RWPE1 (cell line): ENCODE measurements at places on chromosomes 4 and X.

GRCh38 chr4:23962462-23962861 lies 72.6 kb upstream of the PPARGC1A start:
- DNase-seq: no peak

DNA sequence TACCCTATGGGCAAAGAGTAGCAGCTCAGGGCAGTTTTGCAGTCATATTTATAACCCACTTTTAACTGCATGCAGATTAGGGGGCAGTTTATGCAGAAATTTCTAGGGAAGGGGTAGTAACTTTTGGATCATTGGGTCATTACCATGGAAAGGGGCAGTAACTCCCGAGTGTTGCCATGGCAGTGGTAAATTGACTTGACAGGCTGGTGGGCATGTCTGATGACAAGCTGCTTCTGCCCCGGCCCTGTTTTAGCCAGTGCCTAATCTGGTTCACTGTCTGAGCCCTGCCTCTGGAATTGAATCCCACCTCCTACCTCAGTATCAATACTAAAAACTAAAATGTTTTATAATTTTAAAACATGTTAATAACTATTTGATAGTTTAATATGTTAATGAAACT lies 362.1 kb upstream of the ATOH1 start:
- DNase-seq: no peak

- DNase-seq: no peak
Observed at GRCh38 chr4:106986486-106986885, 49.6 kb downstream of the DKK2 start.

DNA sequence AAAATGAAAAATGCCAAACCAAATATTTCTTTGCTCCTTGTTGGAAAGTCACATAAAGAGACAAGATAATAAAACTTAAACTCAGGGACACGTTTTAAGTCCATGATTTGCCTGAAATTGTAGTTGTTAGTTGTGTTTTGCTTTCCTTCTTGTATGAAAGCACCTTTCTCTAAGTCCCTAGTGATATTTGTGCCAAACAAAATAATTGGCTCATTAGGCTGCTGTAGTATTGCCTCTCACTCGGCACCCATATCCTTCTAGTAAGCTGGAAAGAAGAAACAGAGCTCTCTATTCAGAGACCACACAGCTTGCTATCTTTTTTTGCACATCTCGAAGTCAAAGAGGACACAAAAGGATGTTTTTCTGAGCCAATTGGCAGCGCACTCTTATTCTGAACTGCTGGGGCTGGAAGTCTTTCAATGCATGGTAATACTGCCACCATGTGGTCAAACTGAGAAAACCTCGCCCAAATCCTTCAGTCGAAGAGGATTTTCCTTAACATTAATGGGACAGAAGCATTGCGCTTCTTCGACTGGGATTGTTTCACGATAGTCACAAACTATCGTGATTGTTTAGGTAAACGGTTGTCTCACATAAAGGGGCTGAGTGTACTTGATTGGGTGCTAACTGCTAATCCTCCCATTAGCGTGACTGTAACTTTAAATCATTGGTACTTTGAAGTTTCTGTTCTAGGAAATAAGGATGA lies 571.9 kb upstream of the LCORL start:
- peak; percentile 57 for DNase-seq

DNA sequence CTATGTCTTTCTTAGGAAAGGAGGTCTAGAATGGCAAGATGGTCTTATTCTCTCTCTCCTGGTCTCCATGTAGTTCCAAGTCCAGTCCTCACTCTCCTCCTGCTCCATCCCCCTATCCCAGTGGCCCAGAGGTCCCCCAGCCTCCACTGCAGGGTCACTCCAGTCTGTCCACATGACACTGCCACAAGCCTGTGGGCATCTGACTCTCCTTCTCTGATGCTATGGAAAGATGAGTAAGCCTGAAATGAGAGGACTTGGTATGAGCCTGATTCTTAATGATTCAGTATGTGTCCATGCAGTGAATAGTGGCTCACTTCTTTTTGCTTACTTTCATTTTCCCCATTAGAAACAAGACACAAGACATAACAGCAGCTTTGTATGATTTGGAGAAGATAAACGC lies 516.8 kb upstream of the ADGRL3 start:
- DNase-seq: peak; percentile 2

DNA sequence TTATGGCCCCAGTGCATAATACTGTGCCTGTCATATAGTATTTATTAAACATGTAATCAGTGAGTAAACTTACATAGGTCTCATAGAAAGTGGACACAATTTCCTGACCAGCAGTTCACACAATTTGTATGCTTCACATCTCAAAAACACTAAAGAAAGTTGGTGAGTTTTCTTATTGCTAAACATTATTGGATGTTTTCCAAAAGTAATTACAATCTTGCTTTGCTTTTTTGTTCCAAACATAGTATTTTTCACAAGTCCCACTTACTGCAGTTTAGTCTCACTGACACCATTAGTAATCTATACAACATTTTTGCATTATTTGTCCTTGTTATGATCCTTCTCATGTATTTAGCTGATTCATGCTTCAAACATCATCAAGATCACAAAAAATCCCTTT lies 132.5 kb downstream of the TBCK start:
- DNase-seq: no peak

DNA sequence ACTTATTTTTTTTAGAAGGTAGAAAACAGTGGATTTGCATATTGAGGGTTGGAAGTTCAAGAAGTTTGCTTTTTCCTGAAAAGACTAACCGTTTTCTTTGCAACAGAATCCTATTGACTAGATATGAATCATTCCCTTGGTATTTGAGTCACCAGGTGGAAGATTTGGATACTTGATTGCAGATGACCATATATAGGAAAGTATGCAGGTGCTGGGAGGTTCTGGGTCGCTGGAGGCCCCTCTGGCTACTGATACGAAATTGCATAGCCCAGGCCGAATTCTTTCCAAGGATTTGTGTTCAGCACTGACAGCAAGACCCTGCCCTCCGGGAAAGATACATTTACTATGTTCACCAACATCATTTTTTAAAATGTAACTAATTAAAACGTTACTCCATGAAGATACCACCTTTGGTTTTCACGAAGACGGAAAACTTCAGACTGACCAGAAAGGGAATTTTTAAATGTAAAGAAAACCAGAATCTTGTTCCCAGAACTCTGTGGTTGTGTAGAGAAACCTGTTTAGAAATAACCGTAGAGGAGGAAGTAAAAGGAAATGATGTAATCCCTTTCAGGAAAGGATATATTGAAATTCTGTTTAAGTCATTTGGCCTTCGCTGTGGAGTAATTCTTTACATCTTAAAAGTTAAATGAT lies 946 bp downstream of the ANXA3 start:
- DNase-seq: peak; percentile 88

DNA sequence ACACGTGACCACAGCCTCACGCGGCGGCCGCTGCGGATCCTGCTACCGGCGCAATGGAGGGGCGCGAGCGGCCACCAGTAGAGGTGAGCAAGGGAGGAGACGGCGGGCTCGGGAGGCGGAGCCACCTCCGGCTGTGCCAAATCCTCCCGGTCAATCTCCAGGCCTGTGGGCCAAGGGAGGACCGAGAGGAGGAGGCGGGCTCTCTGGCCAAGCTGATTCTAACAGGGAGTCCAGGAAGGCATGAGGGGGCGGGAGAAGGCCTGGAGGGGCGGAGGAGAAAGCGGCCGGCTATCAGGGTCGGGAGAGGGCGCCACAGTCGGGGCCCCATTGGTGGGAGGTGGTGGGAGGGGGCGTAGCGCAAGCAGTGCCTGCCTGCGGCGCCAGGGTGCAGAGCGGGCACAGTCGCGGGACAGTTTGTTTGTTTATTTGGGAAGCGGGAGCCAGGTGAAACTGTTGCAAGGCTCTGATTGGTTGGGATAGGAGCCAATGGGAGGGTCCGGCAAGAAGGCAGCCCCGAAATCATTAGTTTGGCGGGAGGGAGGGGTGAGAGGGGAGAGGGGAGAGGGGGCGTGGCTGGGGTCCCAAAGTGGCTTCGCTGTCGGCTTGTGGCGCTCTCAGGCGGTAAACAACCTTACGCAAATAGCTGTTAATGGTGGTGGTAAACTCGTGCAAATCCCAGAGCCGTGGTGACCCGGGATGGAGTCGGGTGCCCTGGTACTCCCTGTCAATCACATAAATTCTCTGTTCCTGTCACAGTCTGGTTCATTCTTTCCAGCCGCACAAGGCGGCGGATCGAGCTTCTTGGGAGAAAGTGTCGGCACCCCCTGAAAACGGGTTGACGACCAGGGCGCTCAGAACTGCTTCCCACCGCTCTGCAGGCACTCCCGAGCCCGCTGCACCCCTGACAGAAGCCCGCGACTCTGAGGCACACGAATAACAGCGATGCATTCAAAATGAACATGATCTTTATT lies at the start of gene IRS4:
Gene IRS4, minus strand, starts transcription at position 55 of the 971 bp plus-strand sequence.
- DNase-seq: no peak

- DNase-seq: no peak
Observed at GRCh38 chr4:47741200-47741599, 96.7 kb downstream of the CORIN start.

GRCh38 chr4:20026456-20026855 lies 225.2 kb upstream of the SLIT2 start:
- DNase-seq: no peak

DNA sequence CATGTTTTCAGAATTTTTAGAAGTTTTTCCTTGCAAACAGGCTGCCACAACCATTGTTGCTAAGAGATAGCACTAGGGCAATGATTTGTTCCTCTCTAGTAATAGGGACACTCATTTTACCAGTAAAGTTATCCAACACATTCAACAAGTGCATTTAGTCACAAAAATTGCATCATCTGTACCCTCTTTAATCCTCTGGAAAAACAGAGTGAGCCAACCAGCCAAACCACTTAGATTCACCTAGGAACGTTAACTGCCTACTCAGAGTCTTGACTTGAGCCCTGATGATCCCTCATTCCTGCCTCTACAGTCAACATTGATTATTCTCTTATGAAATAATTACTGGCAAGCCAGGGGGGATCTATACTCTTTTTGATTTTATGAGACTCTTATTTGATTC lies 17.0 kb upstream of the ADGRA3 start:
- no peak for DNase-seq

GRCh38 chr4:157838366-157838765 lies 334.5 kb downstream of the GASK1B start:
- no peak for DNase-seq

DNA sequence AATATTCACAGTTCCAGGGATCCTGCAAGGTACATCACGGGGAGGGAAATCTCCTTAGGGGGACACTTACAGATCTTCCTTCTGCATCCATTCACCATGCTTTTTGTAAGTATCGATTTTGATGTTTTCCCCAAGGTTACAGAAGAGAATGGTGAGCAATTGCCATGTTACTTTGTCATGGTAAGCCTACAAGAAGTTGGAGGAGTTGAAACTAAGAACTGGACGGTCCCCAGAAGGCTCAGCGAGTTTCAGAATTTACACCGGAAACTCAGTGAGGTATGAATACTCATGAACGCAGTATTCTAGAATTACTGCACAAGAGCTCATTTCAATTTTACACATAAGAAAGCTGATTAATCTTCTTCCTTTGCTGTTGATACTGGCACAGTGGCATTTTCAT lies 53.9 kb downstream of the LRP2BP start:
- DNase-seq: no peak

DNA sequence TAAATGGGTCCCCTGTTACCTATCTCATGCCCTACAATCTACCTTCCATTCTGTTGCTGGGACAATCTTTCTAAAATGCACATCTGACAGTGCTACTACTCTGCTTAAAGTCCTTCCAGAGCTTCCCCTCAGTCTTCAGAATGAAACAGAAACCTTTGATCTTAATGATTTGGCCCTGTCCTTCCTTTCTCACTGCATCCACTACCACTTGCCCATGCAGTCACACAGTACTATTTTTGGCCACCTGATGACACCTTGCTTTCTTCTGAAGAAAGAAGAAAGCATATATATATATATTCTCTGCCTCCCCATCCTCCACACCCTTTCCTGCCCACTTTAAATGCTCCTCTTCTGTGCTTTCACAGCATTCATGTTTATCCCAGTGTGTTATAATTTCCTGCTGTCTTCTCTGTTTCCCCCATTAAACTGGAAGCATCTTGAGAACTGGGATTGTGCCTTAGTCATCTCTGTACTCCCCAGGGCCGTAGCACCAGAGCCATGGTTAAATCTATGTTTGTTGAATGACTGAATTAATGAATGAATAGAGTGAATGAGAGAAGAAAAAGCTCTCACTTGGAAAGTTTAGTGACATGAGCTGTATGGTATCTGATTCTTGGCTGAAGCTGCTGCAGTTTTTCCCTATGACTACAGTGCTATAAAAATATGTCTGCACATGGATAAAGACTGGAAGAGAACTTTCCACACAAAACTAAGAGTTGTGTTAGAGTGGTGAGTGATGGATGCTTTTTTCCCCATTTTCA lies 56.2 kb downstream of the RTL9 start:
- DNase-seq: no peak

DNA sequence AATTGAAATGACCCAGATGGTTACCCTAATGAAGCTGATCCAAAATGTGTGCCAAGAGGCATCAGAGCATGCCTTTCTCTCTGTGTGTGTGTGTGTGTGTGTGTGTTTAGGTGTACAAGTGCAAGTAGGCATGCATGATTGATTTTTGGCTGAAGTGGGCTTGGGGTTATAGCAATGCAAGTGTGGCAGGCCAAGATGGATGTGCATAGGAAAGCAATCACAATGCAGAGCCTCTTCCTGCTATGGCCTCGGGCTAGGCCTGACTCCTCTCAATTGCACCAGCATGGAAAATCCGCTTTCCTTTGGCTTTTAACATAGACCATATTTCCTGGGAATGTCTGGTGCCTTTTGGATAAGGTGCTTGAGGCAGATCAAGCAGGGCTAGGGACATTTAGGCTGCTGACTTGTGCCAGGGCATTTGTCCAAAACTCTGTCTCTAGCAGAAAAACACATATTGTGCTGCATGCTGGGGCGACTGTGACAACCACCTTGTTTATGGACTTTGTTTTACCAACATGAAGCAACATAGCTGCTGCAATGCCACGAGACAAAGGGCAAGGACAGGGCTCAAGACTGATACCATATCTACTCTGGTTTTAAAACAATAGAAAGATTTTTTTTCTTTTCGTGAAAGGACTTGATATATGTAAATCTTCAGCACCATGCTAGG lies 395.7 kb downstream of the RAPGEF2 start:
- no peak for DNase-seq

- no peak for DNase-seq
Observed at GRCh38 chrX:11629593-11630211, 36.0 kb downstream of the ARHGAP6 start.

DNA sequence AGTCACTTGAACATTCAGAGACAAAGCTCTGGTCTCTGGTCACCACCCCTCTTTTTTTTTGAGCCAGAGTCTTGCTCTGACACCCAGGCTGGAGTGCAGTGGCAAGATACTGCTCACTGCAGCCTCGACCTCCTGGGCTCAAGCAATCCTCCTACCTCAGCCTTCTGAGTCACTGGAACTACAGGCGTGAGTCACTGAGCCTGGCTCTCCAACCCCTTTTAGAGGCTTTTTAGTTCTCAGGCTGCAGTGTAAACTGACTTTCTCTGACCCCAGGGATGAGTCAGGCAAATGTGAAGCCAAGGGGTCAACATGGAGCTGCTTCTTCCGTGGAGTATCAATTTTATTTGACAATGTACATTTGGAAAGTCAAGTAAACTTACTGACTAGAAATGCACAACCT lies 229.2 kb downstream of the PTTG2 start:
- peak; percentile 76 for DNase-seq
